Neural progenitor cell (in vitro differentiated cells): ENCODE measurements at places on chromosomes 13 and 19. TPM values are rescaled to one million over a fixed set of nuclear protein-coding genes. Genes with fewer than 3 reads are reported as not detected.

ZNF470 gene
- total RNA-seq, result 6.5 and 6.7 TPM in 2 replicates

FGF22 gene
- 0.37 TPM in 1 of 2 replicates, not detected in the other for total RNA-seq

GRCh38 chr13:94236872-94237271, 242.6 kb downstream of the DCT start:
- no peak for DNase-seq

ZNF446 gene
- 4.4 and 13.2 TPM in 2 replicates for total RNA-seq

CD79A gene
- 0.11 and 0.25 TPM in 2 replicates for total RNA-seq

TTC9B gene
- not detected in 2 replicates for total RNA-seq

GRCh38 chr19:5141129-5141849, 172.4 kb downstream of the KDM4B start:
- no peak for DNase-seq
